ENCODE measurements at places on chromosomes 2 and 18. TPM values are rescaled to one million over a fixed set of nuclear protein-coding genes. Genes with fewer than 3 reads are reported as not detected.

- no peak for DNase-seq
Observed at GRCh38 chr2:16654833-16655444, 10.7 kb downstream of the CYRIA start.

- no peak for DNase-seq
Observed at GRCh38 chr18:46718501-46719341, 38.1 kb downstream of the ST8SIA5 start.

DNA sequence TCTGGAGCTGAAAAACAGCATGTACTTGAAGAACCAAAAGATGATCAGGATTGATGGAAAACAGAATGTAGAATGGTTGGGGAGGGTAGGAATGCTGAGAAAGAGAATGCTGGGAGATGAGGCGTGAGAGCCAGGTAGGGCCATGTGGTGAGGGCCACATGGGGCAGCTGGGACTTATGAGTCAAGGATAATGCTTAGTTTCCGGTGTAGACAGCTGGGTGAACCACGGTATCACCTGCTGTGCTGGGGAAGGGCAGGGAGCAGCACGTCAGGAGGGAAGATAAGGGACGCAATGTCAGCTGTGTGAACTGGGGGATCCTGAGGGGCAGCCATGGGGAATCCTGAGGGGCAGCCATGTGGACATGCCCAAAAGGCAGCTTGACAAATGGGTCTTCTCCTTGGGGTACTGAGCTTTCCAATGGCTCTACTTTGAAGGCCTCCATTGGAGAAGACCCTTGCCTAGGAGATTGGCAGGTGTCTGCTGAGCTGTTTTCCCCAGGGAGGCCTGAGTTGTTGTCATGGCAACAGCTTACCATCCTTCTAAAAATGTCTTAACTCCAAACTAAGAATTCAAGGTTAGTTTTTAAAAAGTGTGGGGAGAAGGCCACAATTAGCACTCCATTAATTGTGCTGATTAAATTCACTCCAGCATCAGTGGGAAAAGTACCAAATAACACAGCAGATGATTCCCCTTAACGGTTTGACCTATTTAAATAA, 51.1 kb downstream of the MTHFD2 start:
- DNase-seq: no peak

DNA sequence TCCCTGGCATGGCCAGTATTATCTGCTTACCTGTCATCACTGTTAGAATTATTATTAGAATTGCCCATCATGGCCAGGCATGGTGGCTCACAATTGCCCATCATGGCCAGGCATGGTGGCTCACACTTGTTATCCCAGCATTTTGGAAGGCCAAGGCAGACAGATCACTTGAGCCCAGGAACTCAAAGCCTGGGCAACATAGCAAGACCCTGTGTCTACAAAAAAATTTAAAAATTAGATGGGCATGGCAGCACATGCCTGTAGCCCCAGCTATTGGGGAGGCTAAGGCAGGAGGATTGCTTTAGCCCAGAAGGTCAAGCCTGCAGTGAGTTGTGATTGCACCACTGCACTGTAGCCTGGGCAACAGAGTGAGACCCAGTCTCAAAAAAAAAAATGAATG, 27.4 kb upstream of the ID2 start:
- no peak for DNase-seq

DNA sequence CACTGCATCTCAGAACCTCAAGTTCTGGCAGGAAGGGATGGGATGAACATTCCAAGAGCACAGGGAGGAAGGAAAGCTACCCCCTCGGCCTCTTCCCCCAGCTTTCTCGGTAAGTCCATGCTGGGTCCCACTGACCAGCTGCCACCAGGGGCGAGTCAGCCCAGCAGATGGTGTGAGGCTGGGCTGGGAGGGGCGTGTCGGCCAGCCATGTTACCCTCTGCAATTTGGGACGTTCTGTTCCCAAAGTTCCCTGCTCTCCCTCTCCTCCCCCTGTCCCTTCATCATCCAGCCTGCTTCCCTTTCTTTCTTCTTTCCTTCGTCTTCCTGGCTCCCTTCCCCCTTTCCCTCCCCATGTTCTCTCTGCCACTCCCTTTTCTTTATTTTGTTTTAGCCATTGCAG, 74.3 kb upstream of the TNP1 start:
- DNase-seq: no peak

ZDBF2 gene
- 10.9 TPM for total RNA-seq
